ENCODE measurements at places on chromosomes 1 and 21.

DNA sequence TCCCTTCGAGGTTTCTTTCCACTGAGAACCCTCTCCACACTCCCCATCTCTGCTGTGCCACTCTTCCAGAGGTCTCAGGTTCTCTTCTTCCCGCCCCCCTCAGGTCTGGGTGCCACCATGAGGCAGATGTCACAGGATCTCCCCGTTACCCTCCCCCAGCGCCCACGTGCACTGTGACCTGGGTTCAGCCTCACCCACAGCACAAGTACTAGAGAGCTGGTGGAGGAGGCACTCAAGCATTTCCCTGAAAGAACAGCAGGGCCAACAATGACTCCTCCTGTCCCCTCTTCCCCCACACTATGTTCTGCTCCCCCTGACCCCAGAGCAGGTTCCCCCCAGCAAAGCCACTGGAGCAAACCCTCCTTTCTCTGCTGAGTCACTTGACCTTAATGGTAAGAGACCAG is 14.3 kb downstream of the PLEKHA6 start:
- no peak for DNase-seq

- no peak for DNase-seq
Observed at GRCh38 chr1:49298304-49298703, 521.6 kb upstream of the BEND5 start.

- no peak for DNase-seq
Observed at GRCh38 chr1:87506147-87506546, 177.5 kb downstream of the LMO4 start.

DNA sequence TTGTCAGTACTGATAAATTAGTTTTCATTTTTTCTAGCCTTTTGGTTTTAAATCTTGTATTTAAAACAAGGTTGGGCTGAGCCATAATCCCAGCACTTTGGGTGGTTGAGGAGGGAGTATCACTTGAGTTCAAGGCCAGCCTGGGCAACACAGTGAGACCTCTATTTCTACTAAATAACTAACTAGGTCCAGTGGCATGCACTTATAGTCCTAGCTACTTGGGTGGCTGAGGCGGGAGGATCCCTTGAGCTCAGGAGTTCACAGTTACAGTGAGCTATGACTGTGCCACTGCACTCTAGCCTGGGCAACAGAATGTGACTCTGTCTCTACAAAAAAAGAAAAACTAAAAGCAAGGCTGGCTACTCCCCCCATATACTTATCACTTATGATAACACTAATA is 21.5 kb upstream of the TTC39A start:
- DNase-seq = no peak

- no peak for DNase-seq
Observed at GRCh38 chr1:199174336-199174735, 535.5 kb downstream of the PTPRC start.

DNA sequence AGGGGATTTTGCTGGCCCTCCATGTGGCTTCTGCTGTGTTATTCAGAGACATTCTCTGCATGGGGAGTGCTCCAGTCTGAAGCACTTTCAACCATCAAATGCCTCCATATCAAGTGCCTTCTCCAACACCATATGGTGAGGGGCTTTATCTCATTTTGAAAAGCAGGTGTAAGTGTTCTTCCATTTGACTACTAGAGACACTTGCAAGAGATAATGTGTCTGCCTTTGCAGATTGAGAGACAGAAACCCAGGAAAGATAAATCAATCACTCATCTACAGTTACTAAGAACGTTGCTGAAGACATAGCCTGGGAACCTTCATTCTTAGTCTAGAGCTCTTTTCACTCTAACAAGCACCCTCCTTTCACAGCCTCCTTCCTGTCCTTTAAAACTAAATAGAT is 29.5 kb upstream of the REG4 start:
- DNase-seq = no peak

DNA sequence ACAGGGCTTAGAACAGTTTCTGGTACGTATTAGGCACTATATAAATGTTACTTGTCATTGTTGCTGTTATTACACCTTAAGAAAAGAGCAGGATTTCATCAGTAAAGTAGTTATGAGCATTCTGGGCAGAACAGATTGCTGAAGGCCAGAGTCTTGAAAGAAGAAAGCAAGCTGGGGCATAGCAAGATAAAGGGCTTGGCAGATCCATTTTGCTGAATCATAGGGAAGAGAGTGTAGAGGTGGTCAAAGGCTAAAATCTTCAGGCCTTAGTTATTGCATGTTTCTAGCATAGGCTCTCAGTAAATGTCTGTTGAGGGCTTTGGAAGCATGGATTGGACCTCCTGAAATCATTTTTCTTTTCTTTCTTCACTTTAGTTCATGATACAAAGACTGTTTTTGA is 67.5 kb downstream of the PLA2G4A start:
- DNase-seq = no peak

- DNase-seq = no peak
Observed at GRCh38 chr1:185537596-185537995, 196.6 kb upstream of the HMCN1 start.

- DNase-seq = no peak
Observed at GRCh38 chr1:113898241-113898814, 6.3 kb downstream of the AP4B1 start.

GRCh38 chr1:6578624-6579373 is 995 bp upstream of the ZBTB48 start:
- DNase-seq = no peak
